Activated T-cell treated with anti-CD3 and anti-CD28 coated beads, Interleukin-2, amount 50 U/mL, for 4 hours (primary cell): ENCODE measurements at places on chromosomes 11 and 22.

- DNase-seq = no peak
These were observed 1.6 kb downstream of the DIXDC1 start for GRCh38 chr11:111938687-111939160.

- no peak for DNase-seq
These were observed 30.9 kb upstream of the BAIAP2L2 start for GRCh38 chr22:38141217-38141973.

GRCh38 chr11:117099696-117100095 is 1.5 kb upstream of the SIK3 start:
- no peak for DNase-seq

DNA sequence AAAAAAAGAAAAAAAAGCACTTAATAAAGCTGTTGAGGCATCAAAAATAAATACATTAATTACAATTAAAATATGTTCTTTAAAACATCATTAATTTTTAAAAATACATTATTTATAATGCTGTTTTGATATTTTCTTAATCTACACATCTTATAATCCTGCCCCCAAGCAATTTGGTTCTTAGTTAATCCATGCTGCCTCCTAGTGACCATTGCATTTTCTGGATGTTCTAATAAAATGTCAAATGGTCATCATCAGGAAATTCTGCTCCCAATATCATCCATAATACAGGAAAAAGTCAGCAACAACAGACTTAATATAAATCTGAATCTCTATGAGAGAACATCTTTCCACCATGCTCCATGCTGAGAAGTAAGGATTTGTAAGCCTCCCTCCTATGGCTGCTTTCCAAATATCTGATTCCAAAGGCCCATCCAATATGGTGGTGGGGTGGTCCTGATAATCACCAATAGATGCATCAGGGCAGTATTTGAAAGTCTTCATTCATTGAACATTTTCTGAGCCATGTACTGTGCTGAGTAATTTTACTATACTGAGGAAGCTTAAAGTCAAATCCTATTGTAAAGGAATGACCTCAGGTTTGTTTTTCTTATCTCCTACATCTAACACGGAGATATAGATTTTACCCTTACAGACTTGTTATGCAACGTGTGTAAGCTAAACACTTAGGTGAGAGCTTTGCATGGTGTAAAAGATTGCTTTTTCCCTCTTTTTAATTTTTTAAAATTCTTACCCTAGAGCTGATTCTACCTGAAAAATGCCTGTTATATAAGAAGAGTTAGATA is 124.7 kb upstream of the BMAL1 start:
- DNase-seq = no peak

GRCh38 chr11:61302550-61302949 is 7.4 kb upstream of the VWCE start:
- DNase-seq = no peak

GRCh38 chr22:46770151-46770641 is 7.7 kb downstream of the TBC1D22A start:
- DNase-seq = no peak

DNA sequence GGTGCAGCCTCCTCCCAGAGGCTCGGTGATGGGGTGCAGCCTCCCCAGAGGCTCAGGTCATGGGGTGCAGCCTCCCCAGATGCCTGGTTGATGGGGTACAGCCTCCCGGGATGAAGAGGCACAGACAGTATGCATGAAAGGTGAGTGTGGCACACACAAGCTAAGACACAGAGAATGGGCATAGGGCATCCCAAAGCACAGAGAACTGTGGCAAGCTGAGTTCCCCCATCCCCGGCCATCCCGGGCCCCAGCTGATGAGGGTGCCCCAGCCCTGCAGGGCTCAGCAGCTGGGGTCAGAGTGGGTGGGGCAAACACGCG is 4.8 kb upstream of the SYT8 start:
- no peak for DNase-seq

DNA sequence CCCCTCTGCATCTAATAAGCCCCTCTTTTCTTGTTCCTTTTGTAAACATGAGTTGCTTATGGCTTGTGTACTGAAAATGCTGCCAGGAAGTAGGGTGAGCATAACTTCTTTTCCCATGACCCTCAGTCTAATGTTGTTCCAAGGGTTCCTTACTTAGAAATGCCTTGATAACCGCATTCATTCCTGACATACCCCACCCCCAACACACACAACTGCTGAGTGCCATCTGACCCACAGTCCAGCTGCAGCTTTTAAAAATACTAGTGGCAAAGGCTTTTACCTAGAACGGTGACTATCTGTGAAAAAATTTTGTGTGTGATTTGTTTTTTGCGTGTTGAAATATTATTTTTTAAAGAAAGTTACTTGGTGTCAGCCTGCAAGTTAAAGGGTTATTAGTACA is 52.6 kb downstream of the ARHGAP42 start:
- no peak for DNase-seq

- DNase-seq = no peak
These were observed 29.4 kb upstream of the CCDC188 start for GRCh38 chr22:20180245-20180630.

DNA sequence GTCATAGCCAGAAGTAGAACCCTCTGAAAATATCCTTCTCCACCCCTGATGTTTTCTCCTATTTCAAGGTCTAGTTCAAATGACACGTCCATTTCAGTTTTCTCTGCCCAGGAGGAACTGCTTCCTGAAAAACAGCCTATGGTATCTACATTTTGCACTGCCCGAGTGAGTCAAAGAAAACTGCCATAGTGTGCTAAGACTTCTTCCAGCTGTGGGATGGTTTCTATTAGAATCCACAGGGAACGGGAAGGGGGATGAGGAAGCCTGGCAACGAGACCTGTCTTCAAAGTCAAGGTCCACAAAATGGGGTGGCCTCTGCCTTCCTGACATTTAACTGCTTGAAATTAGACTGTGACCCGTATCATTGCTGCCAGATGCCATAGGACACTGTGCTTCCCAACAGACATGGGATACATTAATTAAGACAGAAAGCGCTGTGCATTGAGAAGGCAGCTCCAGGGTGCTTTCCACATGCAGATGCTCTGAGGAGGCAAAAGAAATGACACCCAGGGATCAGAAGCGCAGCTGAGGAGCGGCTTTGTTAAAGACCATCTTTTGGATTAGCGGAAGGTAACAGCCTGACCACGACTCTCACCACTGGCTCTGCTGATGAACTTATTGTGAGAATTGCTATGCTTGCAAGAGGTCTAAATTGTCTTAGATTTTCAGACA is 39.4 kb upstream of the NUP50 start:
- no peak for DNase-seq

DNA sequence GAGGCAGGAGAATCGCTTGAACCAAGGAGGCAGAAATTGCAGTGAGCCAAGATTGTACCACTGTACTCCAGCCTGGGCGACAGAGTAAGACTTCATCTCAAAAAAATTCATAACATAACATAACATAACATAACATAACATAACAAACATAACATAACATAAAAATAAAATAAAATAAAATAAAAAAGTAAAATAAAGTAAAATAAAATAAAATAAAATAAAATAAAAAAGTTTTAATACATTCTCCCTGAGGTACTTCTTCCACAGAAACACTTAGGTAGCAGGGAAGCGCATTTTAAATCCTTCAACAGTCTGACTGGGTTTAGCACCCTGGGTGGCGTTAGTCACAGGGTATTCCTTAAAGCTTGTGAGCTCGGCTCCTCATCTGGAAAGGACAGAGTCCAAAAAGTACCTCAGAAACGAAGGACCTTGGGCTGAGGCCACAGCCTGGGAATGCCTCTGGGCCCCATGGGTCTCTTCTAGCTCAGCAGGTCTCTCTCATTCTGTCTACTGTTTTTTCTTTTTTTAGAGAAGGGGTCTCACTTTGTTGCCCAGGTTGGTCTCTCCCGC is 41.7 kb downstream of the MICAL3 start:
- no peak for DNase-seq

GRCh38 chr11:67667490-67668191 is 6.8 kb downstream of the ALDH3B2 start:
- DNase-seq = no peak

- DNase-seq = no peak
These were observed 5.4 kb downstream of the LINC01488 start for GRCh38 chr11:69486773-69487291.

- no peak for DNase-seq
These were observed 82.2 kb downstream of the BUD13 start for GRCh38 chr11:116690611-116691010.

DNA sequence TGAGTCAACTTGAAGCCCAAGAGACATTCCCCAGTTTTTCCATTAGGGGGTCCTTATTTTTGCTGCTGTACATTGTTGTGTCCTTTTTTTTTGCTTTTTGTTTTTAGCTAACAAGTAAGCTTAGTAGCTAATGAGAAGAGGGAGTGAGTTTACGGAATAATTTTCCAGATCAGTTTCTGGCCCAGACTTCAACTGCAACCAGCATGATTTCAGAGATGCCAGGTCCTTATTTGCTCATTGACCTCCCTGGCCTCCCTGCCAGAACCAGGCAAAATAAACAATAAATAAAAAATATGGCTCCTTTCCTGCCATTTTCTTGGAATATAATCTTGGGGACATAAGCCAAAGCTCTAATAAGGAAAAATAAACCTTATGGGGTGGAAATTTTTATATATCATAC is 185.9 kb downstream of the FAT3 start:
- DNase-seq = no peak

- DNase-seq = no peak
These were observed 16.7 kb upstream of the ELFN2 start for GRCh38 chr22:37443977-37444376.

DNA sequence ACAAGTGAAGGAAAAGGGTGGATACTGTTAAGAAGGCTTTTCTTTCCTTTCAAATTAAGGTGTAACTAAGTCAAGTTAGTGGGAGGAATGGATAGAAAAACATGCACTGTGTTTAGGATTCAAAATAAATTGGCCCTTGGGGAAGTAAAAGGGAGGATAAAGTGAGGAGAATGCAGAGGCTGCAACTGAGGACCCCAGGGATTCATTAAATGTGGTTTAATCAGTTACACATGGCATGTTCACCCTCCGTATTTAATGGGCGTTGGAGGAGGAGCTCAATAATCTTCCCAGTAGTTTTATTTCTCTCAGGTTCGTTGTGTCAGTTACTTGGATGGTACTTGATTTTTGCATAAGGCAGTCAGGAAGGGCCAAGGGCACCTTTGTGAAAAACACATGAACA is 966.3 kb downstream of the JRKL start:
- no peak for DNase-seq

- no peak for DNase-seq
These were observed 12.7 kb downstream of the STK33 start for GRCh38 chr11:8581300-8581699.

GRCh38 chr11:16591157-16591556 is 147.3 kb upstream of the C11orf58 start:
- DNase-seq = no peak

GRCh38 chr11:3775736-3776406 is 21.5 kb downstream of the NUP98 start:
- DNase-seq = no peak

- DNase-seq = no peak
These were observed 8.9 kb upstream of the CLMP start for GRCh38 chr11:123203934-123204333.

DNA sequence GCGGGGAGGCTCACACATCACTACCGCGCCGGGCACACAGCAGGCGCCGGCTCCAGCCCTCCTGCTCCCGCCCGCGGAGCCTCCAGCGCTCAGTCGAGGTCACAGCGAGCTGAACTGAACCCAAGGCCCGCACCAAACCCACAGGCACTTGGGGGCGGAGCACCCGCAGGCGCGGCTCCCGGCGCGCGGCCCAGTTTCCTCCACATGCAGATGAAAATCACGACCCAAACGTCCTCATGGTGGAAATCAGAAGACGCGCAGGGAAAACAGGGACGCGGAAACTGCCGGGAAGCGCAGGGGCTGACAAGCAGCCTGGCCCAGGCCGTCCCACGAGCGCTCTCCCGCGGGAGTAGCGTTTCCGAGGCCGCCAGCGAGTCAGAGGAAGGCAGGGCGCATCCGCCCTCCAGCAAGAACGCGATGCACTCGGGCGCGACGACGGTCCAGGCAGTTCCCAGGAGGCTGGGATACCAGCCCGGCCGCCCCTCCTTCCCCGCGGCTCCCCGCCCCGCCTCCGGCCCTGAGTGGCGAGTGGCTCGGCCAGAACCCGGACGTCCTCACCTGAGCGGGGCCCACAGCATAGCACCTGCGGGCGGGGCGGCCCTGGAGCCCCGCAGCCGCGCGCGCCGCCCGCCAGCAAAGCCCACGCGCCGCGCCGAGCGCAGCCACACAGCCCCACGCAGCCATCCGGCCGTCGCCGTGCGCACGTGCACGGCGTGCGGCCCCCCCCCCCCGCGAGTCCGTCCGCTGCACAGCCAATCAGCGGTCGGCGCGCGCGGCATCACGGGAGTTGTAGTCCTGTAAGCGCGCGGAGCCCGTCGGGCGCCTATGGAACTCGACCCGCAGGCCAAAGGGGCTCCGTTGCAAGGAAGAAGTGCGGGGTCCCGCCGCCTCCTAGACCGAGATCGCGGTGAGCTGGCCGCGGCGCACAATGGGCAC is at the start of gene HDHD5:
TSS of gene HDHD5 (minus strand) at position 710 of the 936 bp plus-strand sequence. CDS start at position 684, 26 bp downstream.
- peak; percentile 88 for DNase-seq
